ENCODE measurements at places on chromosomes 1 and 21. TPM values are rescaled to one million over a fixed set of nuclear protein-coding genes. Genes with fewer than 3 reads are reported as not detected.

DNA sequence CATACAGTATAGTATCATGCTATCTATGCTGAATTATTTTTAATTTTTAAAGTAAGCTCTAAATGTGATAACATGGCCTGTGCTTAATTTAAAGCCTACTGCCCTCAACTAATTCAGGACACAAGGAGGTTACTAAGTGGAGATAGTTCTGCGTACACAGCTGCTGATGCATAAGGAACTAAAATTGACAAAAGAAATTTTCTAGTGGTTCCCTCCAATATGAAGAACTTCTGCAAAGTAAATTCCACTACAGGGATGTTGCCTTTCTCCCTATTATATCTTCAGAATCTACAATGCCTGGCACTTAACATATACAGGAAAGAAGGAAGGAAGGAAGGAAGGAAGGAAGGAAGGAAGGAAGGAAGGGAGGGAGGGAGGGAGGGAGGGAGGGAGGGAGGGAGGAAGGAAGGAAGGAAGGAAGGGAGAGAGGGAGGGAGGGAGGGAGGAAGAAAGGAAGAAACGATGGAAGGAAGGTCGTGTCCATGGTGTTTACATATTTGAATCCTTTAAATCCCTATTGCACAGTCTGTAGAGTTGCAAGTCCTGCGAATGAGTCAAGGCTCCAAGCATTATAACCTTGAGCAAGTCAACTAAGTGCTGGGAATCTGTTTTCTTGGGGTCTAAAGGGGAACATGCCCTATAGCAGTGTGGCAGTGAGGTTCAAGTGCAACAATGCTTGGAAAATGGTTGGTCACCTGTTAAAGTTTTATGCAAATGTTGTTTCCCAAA lies 171.2 kb downstream of the LMX1A start:
- DNase-seq, result no peak
- no peaks in the 10 kb centered on the region for H3K27me3 ChIP-seq
- no peaks in the 10 kb centered on the region for H3K4me1 ChIP-seq
- H3K4me3 ChIP-seq, result no peak overlapping the region

CD5L gene
- not detected for total RNA-seq

DNA sequence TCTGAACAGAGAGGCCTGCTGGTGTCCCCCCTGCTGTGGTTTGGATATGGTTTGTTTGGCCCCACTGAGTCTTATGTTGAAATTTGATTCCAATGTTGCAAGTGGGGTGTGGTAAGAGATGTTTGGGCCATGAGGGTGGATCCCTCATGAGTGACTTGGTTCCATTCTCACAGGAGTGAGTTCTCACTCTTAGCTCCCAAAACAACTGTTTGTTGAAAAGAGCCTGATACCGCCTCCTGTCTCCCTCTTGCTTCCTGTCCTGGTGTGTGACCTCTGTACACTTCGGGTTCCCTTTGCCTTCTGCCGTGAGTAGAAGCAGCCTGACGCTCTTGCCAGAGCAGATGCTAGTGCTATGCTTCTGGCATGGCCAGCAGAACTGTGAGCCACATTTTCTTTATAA lies 60.5 kb downstream of the C21orf91 start:
- H3K4me3 ChIP-seq, result no peak overlapping the region
- H3K27ac ChIP-seq, result no peak overlapping the region
- H3K4me1 ChIP-seq, result no peaks in the 10 kb centered on the region
- DNase-seq, result no peak
- H3K36me3 ChIP-seq, result no peaks in the 10 kb centered on the region

DNA sequence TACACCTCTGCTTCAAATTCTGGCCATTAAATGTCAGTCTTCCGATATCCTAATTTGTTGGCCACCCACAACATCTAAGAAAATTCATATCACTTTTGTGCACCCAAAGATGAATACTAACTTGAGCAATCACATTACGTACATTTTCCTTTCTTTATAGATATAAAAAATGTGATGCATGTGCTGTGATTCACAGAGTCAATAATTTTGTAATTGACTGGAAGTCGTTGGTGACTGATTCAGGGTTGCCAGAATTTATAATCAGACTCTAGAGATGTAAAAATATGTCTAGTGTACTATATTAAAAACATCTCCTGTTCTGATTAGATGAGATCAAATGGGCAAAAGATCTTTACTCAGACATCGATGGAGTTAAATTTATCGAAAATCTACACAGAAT lies 150.0 kb upstream of the KCTD3 start:
- H3K4me3 ChIP-seq, result no peak overlapping the region
- H3K36me3 ChIP-seq, result no peaks in the 10 kb centered on the region
- no peak for DNase-seq

- no peaks in the 10 kb centered on the region for H3K36me3 ChIP-seq
- no peak for DNase-seq
- H3K27ac ChIP-seq, result no peak overlapping the region
Measured at GRCh38 chr1:11522400-11523235, 43.7 kb downstream of the DISP3 start.

GRCh38 chr1:184870319-184870718 lies 104.0 kb downstream of the NIBAN1 start:
- DNase-seq, result no peak
- H3K4me3 ChIP-seq, result no peak overlapping the region
- no peaks in the 10 kb centered on the region for H3K27me3 ChIP-seq
- no peak overlapping the region for H3K27ac ChIP-seq
- no peaks in the 10 kb centered on the region for H3K36me3 ChIP-seq

- no peak for DNase-seq
- no peaks in the 10 kb centered on the region for H3K36me3 ChIP-seq
- H3K4me3 ChIP-seq, result no peak overlapping the region
- no peak overlapping the region for H3K27ac ChIP-seq
- H3K27me3 ChIP-seq, result no peaks in the 10 kb centered on the region
- no peaks in the 10 kb centered on the region for H3K4me1 ChIP-seq
Measured at GRCh38 chr1:192552760-192553191, 22.8 kb upstream of the RGS1 start.

GRCh38 chr1:35915693-35916092 lies 15.2 kb upstream of the AGO3 start:
- no peaks in the 10 kb centered on the region for H3K36me3 ChIP-seq
- no peaks in the 10 kb centered on the region for H3K27me3 ChIP-seq

DNA sequence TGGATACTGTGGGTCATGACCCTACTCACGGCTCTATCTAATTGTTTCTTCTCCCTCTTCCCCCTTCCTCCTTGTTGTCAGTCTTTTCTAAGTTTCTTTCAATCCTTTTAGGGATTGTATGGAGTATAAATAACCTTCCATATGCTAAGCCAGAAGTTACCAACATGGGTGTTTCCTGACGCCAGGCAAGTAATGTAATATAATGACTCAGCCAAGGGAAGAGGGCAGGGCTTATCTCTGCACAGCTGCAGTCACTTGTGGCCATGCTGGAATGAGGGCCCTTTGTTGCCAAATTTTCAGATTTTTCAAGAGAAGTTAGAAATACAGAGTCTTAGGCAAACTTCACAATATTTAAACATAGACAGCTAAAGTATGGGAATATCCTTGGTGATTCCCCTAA lies 194.6 kb downstream of the ST6GALNAC3 start:
- DNase-seq, result no peak
- no peaks in the 10 kb centered on the region for H3K4me1 ChIP-seq
- no peak overlapping the region for H3K4me3 ChIP-seq
- H3K36me3 ChIP-seq, result no peaks in the 10 kb centered on the region

DNA sequence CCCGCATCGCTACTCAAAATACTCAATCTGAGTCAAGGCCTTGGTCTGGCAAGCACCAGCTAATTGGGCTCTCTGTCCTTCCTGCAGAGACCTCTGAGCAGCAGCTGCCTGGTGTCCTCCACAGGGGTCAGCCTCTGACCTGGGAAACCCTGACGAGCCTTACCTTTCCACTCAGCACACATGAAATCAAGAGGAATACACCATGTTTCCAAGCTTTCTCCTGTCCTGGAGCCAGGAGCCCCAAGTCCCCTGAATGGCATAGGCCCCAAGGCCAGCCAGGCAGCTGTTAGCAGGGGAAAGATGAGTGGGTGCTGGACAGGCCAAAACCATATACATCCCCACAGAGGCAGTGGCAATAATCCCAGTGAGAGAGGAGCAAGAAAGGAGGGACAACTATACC lies 27.2 kb upstream of the TSPEAR start:
- no peak overlapping the region for H3K27ac ChIP-seq
- no peaks in the 10 kb centered on the region for H3K4me1 ChIP-seq
- no peaks in the 10 kb centered on the region for H3K27me3 ChIP-seq
- H3K36me3 ChIP-seq, result no peaks in the 10 kb centered on the region

GRCh38 chr21:41024341-41024740 lies 143.6 kb upstream of the BACE2 start:
- no peaks in the 10 kb centered on the region for H3K27me3 ChIP-seq
- H3K4me3 ChIP-seq, result no peak overlapping the region
- H3K4me1 ChIP-seq, result peaks cover 5% of the 10 kb centered on the region
- peak overlapping the region; percentile 69 for H3K27ac ChIP-seq

DNA sequence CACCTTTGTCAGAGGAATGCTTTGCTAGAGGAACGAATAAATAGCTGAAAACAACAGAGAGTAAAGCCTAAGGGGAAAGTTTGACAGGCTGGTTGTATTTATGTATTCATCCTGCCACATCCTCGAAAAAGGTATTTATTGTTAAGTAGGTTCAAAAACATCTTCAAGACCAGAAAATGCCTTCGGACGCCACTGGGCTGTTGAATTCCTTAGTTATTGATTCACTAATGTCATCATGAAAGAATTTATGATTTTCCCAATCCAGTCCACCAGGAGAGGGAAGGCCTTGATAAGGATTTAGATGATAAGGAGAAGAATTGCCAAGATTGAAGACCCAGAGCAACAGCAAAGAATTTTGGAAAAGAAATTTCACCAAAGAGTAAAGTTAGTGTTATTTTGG lies 35.2 kb upstream of the MAB21L3 start:
- DNase-seq, result no peak
- H3K27me3 ChIP-seq, result no peaks in the 10 kb centered on the region
- H3K4me3 ChIP-seq, result no peak overlapping the region
- no peak overlapping the region for H3K27ac ChIP-seq

GRCh38 chr1:182331387-182331786 lies 60.2 kb downstream of the GLUL start:
- no peak for DNase-seq
- H3K4me3 ChIP-seq, result no peak overlapping the region
- no peaks in the 10 kb centered on the region for H3K4me1 ChIP-seq
- no peaks in the 10 kb centered on the region for H3K36me3 ChIP-seq

GRCh38 chr1:98453066-98453465 lies 208.5 kb upstream of the SNX7 start:
- no peak for DNase-seq
- H3K27ac ChIP-seq, result no peak overlapping the region
- no peaks in the 10 kb centered on the region for H3K27me3 ChIP-seq
- no peaks in the 10 kb centered on the region for H3K4me1 ChIP-seq
- H3K4me3 ChIP-seq, result no peak overlapping the region

GRCh38 chr1:154324669-154325582 lies at the start of gene ATP8B2:
TSS of gene ATP8B2 (plus strand) at chr1:154325525. CDS start at chr1:154328142, 2,617 bp downstream.
- H3K27ac ChIP-seq, result peak within 1 kb of the TSS; percentile 95
- no peaks in the 10 kb centered on the region for H3K36me3 ChIP-seq
- peak; percentile 89 for DNase-seq
- H3K4me1 ChIP-seq, result peaks cover 37% of the 10 kb centered on the region
- no peaks in the 10 kb centered on the region for H3K27me3 ChIP-seq

UBE2J2 gene
- 139 TPM for total RNA-seq

DNA sequence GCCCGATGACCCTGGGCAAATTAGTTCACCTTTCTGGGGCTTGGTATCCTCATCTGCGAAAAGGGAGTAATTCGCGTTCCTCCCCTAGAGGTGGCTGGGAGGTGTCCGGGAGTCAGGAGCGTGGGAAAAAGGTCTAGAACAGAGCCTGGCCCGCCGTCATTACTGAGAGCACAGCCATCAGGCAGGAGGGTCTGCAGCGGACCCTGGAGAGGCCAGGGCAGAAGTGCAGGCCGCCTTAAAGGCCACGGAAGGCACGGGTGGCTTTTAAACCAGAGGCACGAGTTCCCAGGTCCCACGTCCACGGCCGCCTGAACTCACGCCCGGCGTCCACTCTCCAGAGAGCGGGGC lies 850 bp downstream of the PANK4 start:
- no peak for DNase-seq
- H3K36me3 ChIP-seq, result no peaks in the 10 kb centered on the region
- H3K27me3 ChIP-seq, result no peaks in the 10 kb centered on the region

DNA sequence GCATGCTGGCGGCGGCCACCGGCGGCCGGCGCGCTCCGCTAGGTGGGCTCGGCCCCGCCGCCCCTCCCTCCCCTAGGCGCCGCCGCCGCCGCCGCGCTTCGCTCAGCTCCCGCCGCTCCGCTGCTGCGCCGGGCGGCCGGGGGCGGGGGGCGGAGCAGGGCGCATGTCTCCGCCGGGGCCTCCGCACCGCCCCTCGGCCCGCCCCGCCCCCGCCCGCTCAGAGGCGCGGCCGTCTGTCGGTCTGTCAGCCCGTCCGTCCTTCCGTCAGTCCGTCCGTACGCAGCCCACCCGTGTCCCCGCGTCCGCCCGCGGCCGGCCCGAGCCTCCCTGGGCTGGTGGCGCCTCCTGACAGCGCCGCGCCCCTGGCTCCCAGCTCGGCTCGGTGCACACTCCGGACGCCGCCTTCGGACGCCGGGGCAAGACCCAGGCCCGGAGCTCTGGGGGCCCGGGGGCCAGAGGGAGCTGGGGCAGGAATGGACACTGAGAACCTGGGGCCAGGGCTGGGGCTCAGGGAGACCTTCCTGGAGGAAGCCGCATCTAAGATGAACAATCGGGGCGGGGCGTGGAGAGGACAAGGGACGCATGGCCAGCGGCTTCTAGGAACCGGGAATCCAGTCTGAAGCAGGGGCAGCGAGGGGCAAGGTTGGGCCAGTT lies at the start of gene GPR153:
Gene GPR153, minus strand, starts transcription at position 138 of the 654 bp plus-strand sequence. CDS start 6,193 bp downstream, outside the sequence.
- no peaks in the 10 kb centered on the region for H3K36me3 ChIP-seq
- no peaks in the 10 kb centered on the region for H3K27me3 ChIP-seq
- peaks cover 16% of the 10 kb centered on the region for H3K4me1 ChIP-seq

DNA sequence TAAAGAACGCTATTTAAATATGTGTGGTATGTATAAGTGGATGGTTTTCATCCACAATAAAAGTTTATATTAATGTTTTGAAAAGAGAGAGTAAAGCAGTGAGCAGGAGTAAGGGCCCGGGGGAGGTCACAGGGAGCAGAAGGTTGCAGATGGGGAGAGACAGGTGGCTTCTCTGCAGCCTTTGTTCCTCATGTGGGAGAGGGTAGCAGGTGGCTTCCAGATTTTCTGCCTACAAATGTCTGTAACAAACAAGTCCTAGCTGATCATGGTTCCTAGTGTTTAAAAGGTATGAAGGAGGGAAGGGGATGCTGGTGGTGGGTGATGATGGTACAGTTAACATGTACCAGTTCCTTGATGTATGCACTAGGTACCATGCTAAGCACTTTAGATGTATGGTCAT lies 18.8 kb downstream of the QSOX1 start:
- no peak overlapping the region for H3K4me3 ChIP-seq
- DNase-seq, result no peak
- H3K36me3 ChIP-seq, result no peaks in the 10 kb centered on the region
- H3K4me1 ChIP-seq, result peaks cover 17% of the 10 kb centered on the region
- H3K27me3 ChIP-seq, result no peaks in the 10 kb centered on the region
- peak overlapping the region; percentile 68 for H3K27ac ChIP-seq

WDR4 gene
- 24.8 TPM for total RNA-seq

- H3K4me3 ChIP-seq, result no peak overlapping the region
- no peaks in the 10 kb centered on the region for H3K36me3 ChIP-seq
- no peaks in the 10 kb centered on the region for H3K27me3 ChIP-seq
Measured at GRCh38 chr1:4001461-4001860, 101.4 kb upstream of the C1orf174 start.

Measured in testis (tissue), 5 donors.